ENCODE measurements at places on chromosomes 2 and 18.

DNA sequence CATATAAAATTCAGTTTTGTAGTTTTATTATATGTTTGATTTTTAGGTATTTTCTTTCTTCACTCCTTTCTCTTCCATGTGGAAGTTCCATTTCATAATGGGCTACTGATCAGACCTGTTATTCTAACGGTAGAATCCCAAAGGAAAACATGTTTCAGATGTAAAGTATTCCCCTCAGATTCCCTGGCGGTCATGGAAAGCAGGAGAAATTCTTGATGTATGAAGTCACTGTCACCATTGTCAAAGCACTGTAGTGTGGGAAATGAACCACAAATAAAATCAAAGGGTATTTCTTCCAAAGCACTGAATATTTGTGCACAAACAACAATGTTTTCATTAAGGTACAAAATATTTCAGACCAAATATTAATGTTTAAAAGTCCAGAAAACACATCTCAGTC lies 237.3 kb upstream of the KLHL14 start:
- DNase-seq = no peak

DNA sequence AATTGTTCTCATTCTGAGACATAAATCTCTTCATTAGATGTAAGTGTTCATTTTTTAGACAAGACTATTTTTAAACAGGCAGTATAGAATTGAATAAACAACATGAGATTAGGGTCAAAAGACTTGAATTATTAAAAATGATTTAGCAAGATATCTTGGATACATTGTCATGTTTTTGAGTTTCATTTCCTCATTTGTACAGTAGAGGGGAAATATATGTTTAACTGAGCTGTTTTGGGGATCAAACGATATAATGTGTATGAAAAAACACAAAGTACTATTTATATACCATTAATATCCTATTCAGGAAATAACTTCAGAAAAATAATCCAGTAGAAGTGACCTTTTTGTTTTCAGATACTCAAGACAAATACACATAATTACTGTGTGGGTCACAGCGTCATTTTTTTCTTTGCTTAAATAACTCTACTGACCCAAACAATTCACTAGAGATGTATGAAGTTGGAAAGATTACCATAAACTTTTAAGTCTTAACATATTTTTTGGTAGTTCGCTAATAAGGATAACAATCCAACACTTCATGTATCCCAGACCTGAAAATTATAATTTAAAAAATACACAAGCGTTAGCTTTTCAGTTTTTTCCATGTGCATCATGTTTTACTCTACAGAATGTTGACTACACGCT lies 896 bp upstream of the ASXL3 start:
- no peak for DNase-seq

- no peak for DNase-seq
These were observed 126.1 kb downstream of the GBX2 start for GRCh38 chr2:236042087-236042486.

DNA sequence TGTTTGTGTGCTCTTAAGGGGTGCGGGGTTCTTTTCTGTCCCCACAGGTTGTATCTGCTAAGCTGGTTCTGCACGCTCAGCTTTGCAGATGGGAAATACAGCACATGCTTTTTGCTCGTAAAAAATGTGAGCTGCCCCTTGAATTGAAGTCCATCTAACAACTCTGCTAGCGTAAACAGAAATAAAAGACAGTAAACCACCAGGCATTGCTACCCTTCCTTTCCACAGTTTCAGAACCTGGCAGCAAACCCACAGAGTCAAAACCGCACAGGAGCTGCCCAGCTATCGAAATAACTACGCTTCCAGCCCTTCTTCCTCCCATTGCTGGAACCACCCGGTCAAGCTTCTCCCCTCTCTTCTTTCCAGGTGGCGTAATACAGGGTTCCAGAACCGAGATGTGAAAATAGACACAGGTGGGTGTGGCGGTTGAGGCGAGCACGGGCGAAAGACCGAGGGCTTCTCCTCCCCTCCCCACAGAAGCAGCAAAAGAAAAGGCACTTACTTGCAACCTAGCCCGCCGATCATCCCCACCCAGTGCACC lies 479 bp downstream of the SCN9A start:
- no peak for DNase-seq

DNA sequence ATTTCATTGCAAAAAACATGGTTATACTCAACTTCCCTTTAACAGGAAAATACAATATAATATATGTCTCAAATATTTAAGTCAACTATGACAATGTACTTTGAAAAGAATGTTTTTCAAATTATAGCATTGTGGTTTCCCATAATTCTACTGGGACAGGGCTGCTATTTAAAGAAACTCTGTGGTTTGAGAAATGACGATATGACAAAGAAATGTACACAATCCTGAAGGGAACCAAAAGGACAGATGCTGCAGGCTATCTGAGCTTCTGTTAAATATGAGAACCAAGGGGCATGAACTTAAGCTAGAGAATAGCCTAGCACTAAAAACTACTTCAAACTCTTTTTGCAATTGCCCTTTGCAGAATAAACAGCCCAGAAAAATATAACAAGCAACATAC lies 415.9 kb downstream of the GRB14 start:
- no peak for DNase-seq

GRCh38 chr2:126905991-126906390 lies 7.3 kb downstream of the TEX51 start:
- no peak for DNase-seq

- no peak for DNase-seq
These were observed 432.4 kb upstream of the MYT1L start for GRCh38 chr2:2763351-2764000.

DNA sequence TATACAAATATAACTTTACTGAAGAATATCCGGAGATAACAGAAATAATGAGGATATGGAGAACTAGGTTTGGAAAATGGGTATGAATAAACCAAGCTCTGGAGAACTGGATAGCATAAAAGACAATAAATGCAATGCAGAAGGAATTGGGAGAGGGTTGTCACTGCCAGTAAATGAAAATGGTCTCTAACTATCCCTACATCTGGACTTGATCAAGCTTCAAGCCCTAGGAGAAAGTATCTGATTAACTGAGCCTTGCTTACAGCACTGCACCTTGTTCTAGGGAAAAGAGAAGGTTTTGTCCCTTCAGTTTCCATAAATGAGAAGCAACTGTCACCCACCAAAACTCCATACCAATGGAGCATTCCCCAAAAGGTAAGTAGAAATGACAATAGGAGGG lies 514.6 kb upstream of the ZEB2 start:
- DNase-seq = no peak

- no peak for DNase-seq
These were observed 6.0 kb downstream of the RPIA start for GRCh38 chr2:88697370-88698026.

GRCh38 chr2:100741880-100742276 lies 78.1 kb upstream of the NPAS2 start:
- no peak for DNase-seq

DNA sequence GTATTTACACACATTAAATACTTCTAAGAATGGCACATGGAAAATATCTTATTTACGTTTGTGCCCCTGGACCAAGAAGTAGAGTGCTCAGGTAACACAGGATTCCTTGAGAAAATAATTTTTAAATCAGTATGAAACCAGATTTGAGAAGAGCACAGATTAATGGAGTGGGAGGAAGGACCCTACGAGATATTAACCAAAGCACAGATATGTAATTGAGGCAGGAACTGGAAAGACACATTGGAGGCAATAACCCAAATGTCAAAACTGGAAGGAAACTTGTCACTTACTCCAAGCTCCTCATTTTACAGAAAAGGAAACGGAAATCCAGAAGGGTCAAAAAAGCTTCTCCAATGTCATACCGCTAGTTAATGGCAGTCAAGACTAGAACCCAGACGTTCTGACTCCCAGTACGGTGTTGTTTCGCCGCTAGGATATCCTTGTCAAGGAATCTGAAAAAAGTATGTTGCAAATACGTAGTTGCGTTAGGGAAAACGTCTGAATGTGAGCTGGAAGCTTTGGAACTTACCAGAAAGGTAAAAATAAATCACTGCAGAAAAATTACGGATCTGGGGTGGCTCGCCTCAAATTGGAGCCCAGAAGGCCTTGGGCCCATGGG lies 634 bp downstream of the MTIF2 start:
- no peak for DNase-seq

DNA sequence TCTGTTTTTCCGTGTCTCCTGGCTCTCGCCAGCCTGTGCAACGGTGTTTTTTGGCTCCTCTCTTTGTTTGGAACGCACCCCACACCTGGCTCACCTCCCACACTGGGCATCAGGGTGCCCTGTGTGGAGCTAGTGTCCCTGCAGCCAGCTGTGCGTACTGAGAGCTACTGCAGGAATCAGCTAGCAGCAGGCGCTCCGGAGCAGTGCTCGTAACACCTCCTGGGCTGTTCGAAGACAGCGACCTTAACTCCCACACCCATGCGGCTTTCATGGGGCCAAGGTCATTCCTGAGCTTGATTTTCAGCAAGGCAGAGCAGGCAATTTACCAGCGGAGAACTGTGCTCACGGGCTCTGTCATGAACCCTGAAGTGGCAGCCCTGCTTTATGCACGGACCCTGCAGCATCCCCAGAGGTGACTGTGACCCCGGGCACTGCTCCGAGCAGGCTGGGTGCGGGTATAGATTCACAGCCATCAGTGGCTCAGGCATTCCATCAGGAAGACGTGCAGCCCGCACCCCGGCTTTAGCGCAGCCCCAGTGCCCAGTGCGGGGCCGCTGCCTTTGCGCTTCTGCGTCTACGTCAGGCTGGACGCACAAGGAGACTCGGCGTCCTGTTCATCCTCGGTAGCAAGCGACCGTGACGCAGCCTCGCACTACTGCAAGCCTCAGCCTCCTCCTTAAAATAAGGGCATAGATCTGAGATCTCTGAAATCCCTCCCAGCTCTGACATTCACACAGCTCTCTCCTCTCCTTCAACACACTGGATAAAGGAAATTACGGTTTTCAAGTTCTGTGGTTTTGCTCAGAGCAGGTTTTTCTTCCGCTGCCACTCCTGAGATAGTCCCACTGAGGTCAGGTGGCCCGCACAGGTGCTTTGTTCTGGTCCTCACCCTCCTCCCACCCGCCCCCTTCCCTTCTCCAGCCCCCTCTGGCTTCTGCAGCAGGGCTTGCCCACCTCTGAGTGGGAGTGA lies 58.2 kb downstream of the ADI1 start:
- DNase-seq = peak; percentile 35

- DNase-seq = no peak
These were observed 125.8 kb upstream of the CREB1 start for GRCh38 chr2:207403950-207404349.

DNA sequence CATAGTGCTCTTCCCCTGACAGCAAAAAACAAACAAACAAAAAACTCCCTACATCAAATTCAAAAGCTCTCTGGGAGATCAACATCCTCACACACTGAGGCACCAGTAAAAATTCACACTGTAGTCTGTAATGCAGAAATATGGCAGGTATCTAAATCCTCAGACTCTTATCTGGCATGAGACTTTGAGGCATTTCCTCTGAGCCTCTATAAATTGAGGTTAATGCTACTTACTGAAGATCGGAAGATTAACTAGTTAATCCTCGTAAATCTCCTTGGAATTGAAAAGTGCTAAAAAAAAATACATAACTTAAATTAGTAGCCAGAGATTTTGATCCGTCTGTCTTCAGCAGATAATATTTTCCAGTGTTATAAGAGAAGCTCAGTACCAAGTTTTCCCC lies 65.0 kb downstream of the AP1S3 start:
- no peak for DNase-seq

- DNase-seq = no peak
These were observed 166.9 kb upstream of the KLF7 start for GRCh38 chr2:207332480-207333212.

- DNase-seq = no peak
These were observed 24.8 kb downstream of the KCNK3 start for GRCh38 chr2:26717362-26717761.

DNA sequence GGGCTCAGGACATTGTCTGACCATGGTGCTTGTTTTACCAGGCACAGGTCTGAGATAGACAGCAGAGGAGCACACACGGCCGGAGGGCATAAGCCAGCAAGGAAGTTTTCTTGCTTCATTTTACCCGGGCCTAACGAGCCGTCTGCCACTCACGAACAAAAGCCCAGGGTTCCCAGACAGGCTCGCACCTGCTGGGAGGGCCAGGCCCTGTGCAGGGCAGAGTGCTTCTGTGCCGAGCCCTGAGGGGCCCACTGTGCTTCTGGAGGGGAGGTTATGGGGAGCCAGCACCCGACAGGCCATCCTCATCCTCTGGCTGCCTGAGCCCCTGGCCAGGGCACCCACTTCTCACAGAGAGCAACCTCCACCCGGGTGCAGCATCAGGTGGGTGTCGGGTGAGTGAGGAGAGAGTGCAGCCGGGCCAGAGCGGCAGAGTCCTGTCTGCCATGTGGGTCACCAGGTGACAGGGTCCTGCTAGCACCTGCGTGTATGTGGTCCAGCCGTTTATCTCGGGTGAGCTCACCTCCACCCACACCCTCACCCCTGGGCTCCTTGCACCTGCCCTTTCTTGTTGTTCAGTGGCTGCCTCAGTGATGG lies 297.9 kb downstream of the NDUFA10 start:
- DNase-seq = peak; percentile 45

GRCh38 chr2:219658196-219658846 lies 30.9 kb downstream of the SLC4A3 start:
- DNase-seq = no peak

DNA sequence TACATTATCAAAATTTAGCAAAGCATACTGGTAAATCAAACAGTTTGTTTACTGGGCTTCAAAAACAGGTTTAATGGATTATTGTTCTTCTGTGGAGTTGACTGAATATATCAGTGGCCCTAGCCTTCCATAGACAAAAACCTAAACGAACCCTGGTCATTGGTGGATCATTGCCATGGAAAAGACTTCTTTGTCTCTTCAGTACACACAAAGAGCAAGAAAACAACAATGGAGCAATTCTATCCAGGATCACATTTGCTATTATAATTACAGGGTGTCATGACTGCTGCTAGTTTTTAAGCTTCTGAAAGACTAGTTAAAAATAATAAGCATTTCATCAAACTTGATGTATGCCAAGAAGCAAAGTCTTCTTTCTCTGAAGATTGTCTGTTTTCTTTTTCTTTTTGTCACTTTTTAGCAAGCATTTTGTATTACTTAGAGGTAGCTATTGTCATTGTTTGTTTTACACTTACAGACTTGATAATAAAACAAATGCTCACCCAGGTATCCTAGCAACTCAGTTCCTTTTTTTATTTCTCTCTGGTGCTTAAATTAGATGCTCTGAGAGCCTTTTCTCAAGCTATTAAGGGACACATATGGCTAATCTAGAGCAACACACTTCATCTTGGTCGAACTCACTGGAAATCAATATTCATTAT lies 1228.7 kb upstream of the DDX18 start:
- no peak for DNase-seq

- DNase-seq = no peak
These were observed 255.9 kb upstream of the ERBB4 start for GRCh38 chr2:212794471-212794870.

- DNase-seq = no peak
These were observed 210.3 kb downstream of the CYP26B1 start for GRCh38 chr2:71937396-71937795.

- DNase-seq = no peak
These were observed at the start of gene MFSD2B for GRCh38 chr2:24009680-24010476. Gene MFSD2B (plus strand): TSS chr2:24010085. CDS start chr2:24010097, 12 bp downstream.
